ENCODE measurements at places on chromosomes 6 and 20. TPM values are rescaled to one million over a fixed set of nuclear protein-coding genes. Genes with fewer than 3 reads are reported as not detected.

Gene LCA5
- polyA plus RNA-seq, result 0.82 TPM

Gene GMNN
- polyA plus RNA-seq, result 52.9 TPM

Gene BMP6
- polyA plus RNA-seq, result 0.64 TPM

Gene PCNA
- polyA plus RNA-seq, result 145 TPM

Gene TFAP2D
- not detected for polyA plus RNA-seq

Gene RIPOR3
- polyA plus RNA-seq, result 4.8 TPM

Gene TMEM200A
- 5.3 TPM for polyA plus RNA-seq

Gene RAET1E
- not detected for polyA plus RNA-seq

Gene EMILIN3
- polyA plus RNA-seq, result 1.0 TPM

Gene KCNK16
- polyA plus RNA-seq, result not detected

Gene EYS
- not detected for polyA plus RNA-seq

Gene SLC35B2
- 7.9 TPM for polyA plus RNA-seq

Gene RSPO3
- polyA plus RNA-seq, result 10.8 TPM

Gene PRDM1
- polyA plus RNA-seq, result 3.0 TPM

Gene MCCD1
- not detected for polyA plus RNA-seq

Gene FAM83D
- 1.2 TPM for polyA plus RNA-seq

Gene ABHD12
- 27.0 TPM for polyA plus RNA-seq

Gene COL11A2
- 0.60 TPM for polyA plus RNA-seq

Gene AIF1
- polyA plus RNA-seq, result 114 TPM

Gene ALDH5A1
- 2.4 TPM for polyA plus RNA-seq

Gene ZNF165
- polyA plus RNA-seq, result 3.0 TPM

Gene ITPR3
- 75.3 TPM for polyA plus RNA-seq

Gene PRR18
- not detected for polyA plus RNA-seq

Gene SLC35F1
- 0.66 TPM for polyA plus RNA-seq

Gene XKR7
- not detected for polyA plus RNA-seq

Gene KCNB1
- 2.5 TPM for polyA plus RNA-seq

Gene FAXC
- 2.3 TPM for polyA plus RNA-seq
